ENCODE measurements at places on chromosomes 13 and 19.

GRCh38 chr13:114093118-114093517 lies 39.3 kb downstream of the RASA3 start:
- DNase-seq, result no peak

DNA sequence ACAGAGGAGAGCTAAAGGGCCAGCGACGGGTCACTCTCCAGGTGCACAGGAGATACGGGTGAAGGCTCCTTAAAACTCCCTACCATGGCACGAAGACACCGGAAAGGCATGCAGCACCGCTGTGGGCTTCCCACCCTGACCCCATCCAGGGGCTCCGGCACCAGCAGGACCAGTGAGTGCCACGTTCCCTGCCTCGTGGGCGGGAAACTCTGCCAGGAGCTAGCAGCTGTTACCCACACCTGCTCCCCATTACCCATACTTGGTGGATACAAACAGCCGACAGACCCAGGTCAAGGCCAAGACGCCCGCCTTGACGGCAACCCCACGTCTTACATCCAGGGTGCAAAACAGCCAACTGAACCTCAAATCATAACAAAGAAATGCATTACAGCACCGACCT lies 56.7 kb downstream of the GNG7 start:
- DNase-seq, result no peak

GRCh38 chr19:5231857-5232678 lies 108.5 kb downstream of the PTPRS start:
- DNase-seq, result no peak

DNA sequence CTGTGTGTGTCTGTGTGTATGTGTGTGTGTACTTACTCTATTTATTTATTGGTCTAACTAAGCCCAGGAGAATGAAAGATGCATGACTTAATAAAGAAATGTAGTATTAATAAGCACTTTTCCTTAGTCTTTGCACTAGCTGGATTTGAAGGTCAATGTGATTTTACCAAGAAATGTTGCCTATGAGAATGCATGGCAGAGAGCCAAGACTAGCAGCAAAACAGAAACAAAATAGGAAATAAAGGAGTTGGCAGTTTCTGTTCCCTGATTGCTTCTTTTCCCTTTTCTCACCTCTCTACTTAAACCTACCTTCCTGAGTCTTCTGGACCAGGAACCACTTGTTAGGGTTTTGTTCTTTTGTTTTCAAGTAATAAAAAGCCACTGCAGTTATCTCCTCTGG lies 286.1 kb downstream of the KCTD12 start:
- DNase-seq, result no peak

GRCh38 chr19:42185277-42185676 lies 32.2 kb downstream of the DEDD2 start:
- DNase-seq, result no peak

DNA sequence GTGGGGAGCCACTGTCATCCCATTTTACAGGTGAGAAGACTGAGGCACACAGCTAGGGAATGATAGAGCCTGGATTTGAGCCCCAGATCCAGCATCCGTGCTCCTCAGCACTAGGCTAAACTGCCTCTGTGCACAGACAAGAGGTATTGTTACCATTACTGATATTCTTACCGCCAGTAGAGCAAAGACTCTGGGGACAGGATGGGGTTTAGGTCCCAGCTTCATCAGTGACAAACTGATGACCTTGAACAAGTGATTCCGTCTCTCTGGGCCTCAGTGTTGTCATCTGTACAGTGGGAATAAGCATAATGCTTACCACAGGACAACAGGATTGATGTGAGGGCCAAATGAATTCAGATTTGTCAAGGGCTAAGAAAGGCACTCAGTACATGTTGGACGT lies 16.5 kb downstream of the AXL start:
- DNase-seq, result no peak

DNA sequence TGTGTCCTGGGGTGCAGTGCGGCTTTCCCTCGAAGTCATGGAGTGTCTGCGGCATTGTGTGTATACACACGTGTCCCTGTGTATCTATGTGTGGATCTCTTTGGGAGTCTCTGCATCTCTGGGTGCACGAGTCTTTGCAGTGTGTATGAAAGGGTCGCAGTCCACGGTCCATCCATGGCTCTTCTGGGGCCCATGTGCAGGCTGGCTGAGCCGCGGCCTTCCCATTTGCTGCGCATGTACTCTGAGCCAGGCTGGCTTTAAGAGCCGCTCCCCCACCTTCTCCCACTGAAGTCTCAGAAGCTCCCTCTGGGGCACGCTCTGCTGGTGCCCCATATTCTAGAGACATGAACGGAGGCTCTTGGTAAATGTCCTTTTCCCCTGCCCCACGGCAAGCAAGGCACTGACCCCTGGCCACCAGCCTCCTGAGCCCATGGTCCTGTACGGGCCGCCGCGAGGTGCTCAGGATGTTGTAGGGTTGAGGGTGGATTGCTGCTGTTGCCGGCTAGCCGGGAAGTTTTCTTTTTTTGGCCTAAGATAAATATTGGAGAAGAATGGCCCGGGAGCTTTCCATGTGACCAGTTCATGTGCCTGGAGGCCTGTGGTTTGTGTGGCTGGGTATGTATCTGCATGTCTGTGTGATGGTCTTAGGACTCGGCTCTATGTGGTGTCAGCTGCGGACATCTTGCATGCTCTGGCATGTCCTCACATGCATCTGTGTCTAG lies 31.9 kb downstream of the PAK4 start:
- DNase-seq, result no peak

- no peak for DNase-seq
These were observed 3.8 kb downstream of the KDM4B start for GRCh38 chr19:4972509-4973230.

DNA sequence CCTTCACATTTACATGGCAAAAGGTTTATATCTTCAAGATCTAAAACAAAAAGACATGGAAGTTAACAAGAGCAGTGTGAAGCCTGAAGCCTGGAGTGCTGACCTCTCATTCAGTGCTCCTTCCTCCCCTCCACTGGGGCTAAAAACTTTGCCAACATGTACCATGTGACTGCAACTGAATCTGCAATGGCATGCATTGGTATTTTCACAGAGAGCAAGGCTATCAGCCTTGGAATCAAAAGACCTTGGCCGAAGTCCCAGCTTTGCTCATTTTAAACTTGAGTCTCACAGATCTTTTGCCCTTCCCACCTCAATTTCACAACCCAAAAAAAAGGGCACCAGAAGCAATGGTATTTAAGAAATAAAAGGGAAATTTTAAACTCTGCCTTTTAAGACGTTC lies 325.1 kb downstream of the DCT start:
- DNase-seq, result no peak

DNA sequence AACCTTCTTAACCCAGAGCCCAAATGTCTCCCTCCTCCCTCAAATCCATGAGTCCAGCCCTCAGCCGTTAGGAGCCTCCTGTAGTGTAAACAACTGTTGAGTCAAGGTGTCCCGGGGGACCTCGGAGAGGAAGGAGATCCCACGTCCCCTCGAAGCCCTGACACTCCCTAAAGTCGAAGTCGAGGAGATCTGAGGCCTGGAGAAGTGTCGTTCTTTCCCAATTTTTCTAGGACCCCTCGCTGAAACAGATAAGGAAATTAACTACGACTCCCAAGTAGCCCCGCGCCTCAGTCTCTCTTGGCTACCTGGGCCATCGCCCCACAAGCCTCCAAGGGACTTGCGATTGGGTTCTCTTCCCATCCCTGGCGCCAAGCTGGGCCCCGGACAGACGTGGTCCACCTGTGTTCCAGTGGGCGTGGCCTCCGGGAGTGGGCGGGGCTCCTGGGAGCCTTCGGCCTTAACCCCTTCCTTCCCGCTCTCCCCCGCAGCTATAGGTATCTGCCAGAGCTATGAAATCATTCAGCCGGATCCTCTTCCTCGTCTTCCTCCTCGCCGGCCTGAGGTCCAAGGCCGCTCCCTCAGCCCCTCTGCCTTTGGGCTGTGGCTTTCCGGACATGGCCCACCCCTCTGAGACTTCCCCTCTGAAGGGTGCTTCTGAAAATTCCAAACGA lies 869 bp downstream of the GFY start:
- no peak for DNase-seq

GRCh38 chr13:96552559-96552958 lies 441.7 kb downstream of the OXGR1 start:
- no peak for DNase-seq

DNA sequence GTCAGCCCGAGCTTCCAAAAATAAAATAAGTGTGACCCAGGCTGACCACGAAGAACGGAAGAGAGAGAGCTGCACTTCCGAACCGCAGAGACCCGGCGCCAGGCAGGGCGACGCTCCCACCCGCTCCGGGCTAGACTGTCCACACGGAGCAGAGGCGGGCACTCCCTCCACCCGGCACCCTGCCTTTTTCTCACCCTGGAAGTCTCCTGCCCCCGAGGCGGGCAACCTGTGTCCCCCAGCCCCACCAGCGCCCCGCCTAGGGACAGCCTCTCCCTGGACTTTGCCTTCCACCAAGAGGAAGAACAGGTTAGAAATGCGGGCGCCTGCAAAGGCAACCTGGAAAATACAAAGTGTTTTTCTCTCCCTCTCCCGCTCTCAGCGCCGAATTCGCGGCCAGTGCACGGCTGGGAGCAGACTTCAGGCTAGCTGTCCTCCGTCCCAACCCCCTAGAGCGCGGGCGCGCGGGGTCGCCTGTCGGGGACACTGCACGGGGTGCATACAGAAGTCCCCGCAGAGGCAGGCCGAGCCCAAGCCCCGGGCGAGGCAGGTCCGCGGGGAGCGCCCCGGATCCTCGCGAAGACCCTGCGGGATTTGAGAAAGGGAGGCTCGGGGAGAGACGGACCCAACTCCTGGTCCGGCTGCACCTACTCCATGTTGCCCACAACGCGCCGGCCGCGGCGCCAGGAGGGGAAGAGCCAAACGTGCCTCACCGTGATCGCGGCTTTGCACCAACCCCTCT lies 845 bp downstream of the SPRY2 start:
- peak; percentile 74 for DNase-seq

DNA sequence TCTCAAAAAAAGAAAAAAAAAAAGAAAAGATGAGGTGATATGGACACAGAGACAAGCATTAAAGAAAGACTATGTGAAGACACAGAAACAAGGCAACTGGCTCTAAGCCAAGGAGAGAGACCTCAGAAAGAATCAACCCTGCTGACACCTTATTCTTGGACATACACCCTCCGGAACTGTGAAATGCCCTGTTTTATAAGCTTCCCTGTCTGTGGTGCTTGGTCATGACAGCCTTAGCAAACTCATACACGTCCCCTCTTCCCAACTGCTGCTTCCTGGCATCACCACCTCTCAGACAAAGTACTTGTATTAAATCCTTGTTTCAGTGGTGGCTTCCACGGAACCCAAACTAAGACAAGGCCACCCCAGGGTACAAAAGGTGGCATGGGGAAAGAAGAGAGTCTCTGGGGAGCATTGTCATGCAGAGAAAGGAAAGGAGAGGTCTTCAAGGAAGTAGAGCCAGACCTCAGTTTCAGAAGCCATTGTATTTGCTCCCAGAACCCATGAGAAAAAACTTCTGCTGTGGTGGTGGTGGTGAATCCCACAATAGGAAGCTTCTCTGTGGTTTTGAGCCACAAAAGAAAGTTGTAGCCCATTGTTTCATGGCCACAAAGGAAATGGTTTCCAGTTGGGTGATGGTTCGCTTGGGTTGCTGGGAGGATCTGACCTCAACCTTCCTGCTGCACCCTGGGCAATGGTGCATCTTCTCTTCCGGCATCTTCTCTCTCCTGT lies 16.3 kb upstream of the TSPAN16 start:
- DNase-seq, result no peak

DNA sequence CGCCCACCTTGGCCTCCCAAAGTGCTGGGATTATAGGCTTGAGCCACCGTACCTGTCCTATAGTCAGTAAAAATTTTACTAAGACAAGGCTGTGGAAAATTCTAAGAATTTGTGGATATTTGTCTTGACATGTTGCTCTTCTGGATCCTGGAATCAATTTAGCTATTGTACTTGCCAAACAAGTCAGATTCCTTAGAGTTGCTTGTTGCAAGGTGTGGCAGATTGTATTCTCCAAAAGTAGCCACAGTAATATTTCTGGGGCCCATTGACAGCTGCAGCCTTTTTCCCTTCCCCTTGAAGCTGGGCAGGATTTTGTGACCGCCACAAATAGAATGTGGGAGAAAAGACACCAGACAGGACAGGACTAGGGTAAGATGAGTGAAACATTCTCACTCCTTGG lies 98.8 kb upstream of the TMTC4 start:
- no peak for DNase-seq

- DNase-seq, result no peak
These were observed 3.7 kb downstream of the KLK10 start for GRCh38 chr19:51015691-51016267.

DNA sequence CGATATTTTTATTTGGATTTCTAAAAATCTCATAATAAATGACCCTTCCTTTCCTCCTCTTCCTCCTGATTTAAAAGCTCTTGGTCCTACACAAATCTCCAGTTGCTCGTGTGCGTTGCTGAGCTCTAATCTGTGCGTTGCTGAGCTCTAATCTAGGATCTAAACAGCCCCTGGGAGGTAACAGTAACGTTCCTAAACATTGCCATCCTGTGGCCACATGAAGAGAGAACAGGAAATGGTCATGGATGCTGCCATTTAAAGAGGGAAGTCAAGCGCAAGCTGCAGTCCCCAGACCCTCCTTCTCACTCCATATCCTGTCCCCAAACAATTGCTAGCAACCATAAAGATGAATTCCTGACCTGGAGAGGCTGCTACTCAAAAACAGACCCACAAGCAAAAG lies 170.8 kb downstream of the NUFIP1 start:
- peak; percentile 15 for DNase-seq

GRCh38 chr13:73715114-73715910 lies 418.9 kb downstream of the KLF12 start:
- DNase-seq, result no peak

DNA sequence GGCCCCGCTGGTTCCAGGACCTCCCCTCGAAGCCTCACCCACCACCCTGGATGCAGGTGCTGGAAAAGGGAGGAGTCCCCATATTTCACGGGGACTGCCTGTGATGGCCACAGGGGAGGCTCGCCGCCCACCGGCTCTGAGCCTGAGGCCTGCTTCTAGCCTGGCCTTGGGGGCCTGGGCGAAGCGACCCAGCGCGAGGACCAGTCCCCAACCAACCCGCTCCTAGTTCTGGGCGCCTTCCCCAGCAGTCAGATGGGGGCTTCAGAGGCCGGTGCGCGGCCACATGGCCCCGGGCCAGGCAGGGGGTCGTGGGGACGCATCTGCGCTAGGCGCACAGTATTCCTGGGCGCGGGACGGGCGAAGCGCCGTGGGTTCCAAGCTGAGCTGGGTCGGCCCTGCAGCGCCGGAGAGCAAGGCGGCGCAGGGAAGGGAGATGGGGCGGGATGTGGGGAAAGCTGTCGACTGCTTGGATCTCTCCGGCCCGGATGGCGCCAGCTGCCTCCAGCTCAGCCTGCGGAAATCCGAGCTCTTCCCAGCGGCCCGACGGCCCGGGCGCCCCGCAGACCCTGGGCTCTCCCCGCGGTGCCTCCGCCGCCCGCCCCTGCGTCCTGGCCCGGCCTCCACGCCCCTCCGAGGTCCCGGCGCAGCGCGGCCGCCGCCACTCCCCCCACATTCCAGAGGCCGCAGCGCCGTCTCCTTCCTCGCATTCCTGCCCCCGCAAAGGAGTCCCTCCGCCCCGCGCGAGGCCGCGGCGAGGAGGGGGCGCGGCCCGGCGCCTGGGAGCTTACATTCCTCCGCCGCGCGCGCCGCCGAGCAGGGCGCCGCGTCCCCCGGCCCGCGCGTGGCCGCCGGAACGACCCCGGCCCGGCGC lies at the start of gene WTIP:
Gene WTIP (plus strand): TSS at position 788 of the 871 bp plus-strand sequence. CDS start 217 bp downstream, outside the sequence.
- peak; percentile 94 for DNase-seq

Data from eye (tissue), 1 donor.